Stimulated activated CD8-positive, alpha-beta memory T cell treated with anti-CD3 and anti-CD28 coated beads, Interleukin-4, amount 100 ng/mL, for 4 hours (primary cell): ENCODE measurements at places on chromosomes 5 and 9.

DNA sequence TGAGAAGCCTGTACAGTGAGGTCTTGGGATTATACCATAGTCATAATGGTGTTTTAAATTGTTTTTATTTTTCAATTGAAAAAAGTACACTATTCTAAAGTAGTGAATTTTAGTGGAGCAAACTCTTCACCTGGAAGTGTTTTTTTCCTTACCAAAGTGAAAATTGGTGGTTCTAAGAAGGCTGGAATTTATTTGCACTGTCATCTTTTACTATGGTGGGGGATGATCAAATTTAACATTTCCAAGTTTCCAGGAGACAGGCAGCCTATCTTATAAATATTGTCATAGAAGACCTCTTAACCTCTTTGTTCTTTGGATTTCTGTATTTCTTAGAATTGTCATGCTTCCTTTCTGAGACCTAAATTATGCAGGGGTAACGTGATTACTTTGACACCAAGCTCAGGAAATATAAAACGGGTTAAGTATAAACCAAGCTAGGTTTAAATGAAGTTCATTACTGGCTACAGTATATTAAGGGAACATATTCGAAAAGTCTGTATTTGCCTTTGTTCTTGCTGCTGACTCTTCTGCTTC, 20.2 kb downstream of the NDFIP1 start:
- no peak for DNase-seq

- DNase-seq: no peak
Observed at GRCh38 chr9:19379283-19379682, 753 bp downstream of the RPS6 start.

- DNase-seq: no peak
Observed at GRCh38 chr5:43245724-43246385, 53.8 kb downstream of the NIM1K start.

DNA sequence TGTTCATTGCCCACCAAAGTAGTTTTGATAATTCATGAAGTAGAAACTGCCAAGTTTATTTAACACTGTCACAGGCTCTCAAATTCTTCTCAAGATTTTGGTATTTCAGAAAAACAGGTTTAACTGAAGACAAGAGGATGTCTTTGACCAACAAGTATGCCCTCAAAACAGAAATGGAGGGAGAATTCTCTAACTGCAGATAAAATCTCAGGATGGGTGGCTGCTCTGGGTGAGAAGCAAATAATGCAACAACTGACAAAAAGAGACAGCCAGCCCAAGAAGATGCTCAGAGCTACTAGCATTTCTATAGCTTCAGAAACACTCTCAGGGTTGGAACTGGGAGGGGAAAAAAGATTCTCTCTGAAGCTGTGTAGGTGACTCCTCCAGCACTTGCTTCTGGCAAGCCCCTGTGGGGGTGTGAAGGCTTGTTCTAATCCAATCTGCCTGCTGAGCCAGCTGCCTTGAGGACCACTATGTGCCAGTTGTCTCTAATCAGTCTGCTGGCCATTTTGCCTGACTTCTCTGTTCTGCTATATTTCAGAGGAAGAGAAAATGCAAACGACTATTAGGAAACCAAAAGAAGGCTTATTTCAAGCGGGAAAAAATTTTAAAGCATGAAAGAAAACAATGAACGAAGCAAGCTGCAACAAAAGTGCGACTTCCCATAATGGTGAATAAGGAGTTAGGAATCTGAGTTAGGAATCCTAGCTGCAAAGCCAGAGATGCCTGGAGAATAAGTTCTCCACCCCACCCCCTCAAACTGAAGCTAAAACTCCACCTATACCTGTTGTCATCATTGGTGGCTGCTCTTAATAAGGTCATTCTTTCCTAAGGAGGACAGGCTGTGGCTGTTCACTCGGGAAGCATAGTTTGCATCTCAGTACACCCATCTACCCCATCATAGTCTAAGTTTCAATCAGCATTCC, 147.5 kb downstream of the GNAQ start:
- no peak for DNase-seq

GRCh38 chr9:126411225-126411947, 84.8 kb downstream of the MVB12B start:
- no peak for DNase-seq

GRCh38 chr9:106941916-106942315, 79.0 kb downstream of the ZNF462 start:
- DNase-seq: no peak

- DNase-seq: no peak
Observed at GRCh38 chr9:108688676-108689075, 167.1 kb downstream of the ACTL7B start.

- DNase-seq: no peak
Observed at GRCh38 chr9:35048511-35048910, 23.9 kb downstream of the VCP start.

- no peak for DNase-seq
Observed at GRCh38 chr9:133691626-133692363, 46.4 kb downstream of the SARDH start.
